ENCODE measurements at places on chromosomes 1 and 21.

- DNase-seq, result no peak
These were observed 54.7 kb downstream of the NTPCR start for GRCh38 chr1:233005156-233005555.

DNA sequence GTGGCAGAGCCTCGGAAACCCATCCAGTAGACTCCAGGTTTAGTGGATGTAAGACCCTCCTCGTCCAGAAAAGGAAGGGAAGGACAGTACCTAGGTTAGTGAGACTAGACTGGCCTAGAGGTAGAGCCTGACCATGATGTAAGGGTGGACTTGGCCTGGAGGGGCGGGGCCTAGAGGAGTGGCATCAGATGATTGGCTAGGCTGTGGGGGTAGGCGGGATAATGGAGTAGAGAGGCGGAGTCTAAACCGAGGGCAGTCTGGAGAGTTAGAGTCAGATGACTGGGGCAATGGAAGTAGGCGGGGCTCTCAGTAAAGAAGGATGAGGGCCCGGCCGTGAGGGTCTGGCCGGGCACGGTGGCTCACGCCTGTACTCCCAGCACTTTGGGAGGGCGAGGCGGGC is 70.1 kb downstream of the EPHB2 start:
- DNase-seq, result no peak

DNA sequence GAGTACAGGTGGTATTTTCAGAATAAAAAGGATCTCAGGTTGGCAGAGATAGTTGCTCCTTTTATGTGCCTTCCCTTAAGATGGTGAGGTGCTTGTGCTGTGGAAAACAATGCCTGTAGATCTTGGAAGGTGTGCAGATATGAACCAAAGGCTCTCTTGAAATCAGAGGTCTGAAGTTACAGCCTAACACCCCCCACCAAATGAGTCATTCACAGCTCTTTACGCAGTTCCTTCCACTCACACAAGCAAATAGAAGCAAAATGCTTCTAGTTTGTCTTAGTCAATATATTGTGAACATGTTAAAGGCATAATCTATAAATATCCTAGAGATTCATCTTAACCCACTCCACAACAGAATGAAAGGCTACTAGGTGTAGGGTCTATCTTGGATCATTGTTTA is 128.9 kb upstream of the NR5A2 start:
- no peak for DNase-seq

GRCh38 chr1:221933814-221934213 is 191.9 kb upstream of the DUSP10 start:
- DNase-seq, result no peak

DNA sequence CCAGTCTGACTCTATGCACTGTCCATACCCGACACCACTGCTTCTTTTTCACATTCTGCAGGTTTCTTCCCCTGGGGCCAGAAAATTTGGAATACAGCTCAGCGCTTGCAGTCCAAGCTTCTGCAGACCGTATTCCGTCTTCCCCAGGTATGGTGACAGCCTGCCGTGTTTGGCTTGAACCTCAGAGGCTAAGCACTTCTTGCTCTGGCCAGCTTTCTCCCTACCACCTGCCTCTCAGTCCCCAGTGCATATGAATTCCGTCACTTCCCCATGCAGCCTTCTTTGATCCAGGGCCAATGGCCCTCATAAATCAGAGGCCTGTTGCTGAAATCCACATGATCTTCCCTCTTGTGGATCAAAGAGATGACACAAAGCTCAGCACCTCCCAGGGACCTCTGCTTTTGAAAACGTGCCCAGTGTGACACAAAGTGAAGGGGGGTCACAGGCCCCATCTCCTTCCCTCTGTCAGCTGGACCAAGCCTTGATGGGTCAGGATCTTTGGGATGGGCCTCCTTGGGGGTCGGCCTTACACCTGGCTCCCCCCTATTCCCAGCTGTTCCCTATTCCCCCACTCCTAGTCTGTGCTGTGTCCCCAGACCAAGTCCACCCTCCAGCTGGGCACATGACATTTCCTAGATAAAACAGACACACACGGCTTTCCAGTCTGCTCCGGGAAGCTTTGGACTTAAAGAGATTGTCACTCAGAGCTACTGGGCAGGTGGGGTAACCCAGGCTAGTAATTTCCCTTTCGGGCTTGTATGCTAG is 66.6 kb downstream of the HMGB4 start:
- DNase-seq, result no peak

DNA sequence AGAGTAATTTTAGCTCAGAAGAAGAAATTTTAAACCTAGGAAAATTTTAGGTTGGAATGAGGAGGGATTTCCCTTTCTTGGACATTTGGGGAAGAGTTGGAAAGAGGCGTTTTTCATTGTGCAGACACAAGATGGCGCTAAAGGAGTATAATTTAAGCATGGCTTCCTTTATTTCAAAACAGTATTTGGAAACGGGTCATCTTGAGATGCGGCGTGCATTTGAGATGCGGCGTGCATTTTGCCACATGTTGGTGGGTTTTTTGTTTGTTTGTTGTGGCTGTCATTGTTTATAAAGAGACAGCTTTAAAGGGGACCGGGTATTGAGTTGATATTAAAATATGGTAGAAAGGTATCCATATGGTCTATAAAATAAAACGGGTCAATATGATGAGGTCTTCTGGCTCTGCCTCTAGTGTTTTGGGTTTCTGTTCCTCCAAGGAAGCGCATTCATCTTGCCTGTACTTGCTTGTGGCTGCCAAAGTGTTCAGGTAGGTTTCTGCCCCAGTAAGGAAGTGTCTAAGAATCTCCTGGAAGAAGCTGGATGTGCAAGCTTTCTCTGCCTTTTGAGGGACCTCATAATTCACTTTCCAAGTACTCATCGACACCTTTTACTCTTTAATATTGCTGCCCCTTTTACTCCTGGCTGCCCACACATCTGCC is 210.3 kb downstream of the SLC35F3 start:
- no peak for DNase-seq

DNA sequence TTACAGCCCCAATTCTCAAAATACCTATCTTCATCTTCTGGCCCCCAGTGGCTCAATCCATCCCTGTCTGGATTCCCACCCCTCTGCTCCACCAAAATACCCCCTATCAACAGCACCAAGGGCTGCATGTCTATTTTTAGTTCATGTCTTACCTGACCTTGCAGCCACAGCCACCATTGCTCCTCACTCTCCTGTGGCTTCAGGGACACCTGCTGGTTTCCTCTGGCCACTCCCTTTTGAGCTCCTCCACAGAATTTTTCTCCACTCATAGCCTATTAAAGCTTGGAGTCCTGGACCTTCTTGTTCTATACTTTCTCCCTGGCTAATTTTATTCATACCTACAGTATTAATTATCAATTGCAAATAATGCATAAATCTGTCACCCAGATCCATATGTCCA is 125.3 kb upstream of the NGF start:
- DNase-seq, result no peak

DNA sequence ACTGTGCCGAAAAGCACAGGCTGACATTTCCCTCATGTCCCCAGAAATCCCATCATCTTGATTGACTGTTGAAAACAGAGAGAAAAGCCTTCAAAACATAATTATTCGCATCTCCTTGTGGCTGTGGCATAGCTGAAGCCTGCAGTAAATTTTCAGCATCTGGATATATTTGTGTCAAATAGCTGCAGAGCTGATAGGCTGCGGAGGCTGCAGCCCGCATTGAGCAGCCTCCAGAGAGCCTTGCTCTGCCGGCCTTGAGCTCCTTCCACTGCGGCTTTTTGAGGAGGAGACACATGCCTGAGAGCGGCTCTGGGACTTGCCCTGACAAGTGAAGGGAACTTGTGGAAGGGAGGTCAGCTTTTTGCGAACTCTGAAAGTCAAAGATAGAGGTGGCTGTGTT is 144.7 kb downstream of the RYR2 start:
- no peak for DNase-seq

- DNase-seq, result no peak
These were observed 1.7 kb downstream of the AGMAT start for GRCh38 chr1:15583016-15583706.

DNA sequence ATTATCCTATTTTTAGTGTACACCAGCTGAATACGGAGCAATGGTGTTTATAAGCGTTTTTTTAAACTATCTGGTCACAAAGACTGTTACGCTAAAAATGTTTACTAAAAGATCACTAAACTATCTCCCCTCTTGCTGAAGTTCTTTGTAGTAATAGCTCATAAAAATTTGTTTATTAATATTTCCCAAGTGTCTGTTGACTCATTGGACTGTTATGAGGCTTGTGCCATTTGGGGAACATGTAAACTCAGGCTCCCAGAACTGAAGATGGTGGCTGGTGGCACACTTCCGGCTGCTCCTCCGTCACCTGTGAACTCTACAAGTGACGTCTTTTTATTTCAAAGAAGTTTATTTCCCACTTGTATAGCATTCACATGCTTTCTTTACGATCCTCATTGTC is 46.3 kb downstream of the AIDA start:
- DNase-seq, result no peak

- peak; percentile 95 for DNase-seq
These were observed 756 bp downstream of the PHGDH start for GRCh38 chr1:119712342-119713038.

GRCh38 chr1:54338464-54338863 is 67.7 kb downstream of the SSBP3 start:
- peak; percentile 53 for DNase-seq

DNA sequence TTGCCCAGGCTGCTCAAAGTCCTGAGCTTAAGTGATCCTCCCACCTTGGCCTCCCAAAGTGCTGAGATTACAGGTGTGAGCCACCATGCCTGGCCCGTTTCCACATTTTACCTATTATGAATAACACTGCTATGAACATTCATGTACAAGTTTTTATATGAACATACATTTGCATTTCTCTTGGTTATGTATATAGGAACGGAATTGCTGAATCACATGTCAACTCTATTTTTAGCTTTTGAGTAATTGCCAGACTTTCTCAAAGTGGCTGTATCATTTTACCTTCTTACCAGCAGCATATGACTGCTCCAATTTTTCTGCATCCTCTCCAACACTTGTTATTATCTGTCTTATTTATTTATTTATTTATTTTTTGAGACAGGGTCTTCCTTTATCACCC is 2.7 kb downstream of the SPATA21 start:
- no peak for DNase-seq

DNA sequence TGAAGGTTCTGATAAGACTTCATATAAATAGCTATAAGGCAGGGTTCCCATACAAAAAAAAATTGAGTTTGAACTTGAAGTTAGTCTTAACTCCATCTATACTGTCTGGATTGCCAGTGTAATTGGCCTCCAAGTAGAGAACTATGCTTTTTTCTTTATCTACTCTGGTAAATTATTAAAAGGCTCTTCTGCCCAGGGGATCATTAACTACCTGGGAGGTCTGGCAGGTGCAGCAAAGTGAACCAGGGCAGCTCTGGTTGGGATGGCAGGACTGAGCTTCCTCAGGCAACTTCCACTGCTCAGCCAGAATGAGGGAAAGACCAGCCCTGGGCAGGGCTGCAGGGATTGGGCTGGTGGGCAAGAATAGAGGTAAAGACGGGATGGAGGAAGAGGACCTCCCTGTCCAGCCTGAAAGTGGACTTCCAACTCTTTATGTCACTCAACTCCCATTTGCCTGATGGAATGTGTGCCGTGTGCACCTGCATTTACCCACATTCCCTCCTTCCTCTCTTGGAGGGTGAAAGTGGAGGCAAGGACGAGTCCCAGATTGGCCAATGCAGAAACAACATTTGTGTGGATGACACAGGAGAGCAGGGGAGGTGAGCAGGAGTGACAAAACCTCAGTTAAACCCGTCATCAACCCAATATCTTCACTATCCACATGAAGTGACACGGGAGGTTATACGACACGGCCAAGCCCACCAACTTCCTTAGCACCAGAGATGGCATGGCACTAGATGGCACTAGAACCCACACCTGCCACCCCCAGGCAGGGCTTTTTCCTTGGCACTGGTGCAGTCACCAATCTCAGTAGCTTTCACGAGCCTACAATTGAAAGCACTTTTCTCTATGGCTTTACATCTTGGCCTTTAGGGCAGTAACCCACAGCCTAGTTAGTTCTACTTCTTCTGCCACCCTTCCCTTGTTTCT is 25.2 kb downstream of the CCN1 start:
- DNase-seq, result no peak

DNA sequence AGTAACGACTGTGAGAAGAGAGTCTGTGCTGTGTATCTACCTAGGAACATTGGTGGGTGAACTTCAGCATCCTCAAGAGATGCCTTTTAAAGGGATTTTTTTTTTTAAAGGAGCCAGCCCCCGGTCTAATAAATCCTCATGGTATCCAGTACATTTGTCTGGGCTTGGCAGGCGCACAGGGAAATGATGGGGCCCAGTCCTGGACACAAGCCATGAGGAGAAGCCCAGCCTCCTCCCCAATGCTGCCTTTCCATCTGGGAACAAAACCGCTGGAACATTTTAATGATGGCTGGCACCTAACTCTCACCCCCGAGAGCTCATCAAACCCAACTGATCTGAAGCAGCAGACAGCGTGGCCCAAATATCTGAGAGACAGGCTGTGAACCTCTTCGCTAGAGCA is 64.2 kb downstream of the ACOT7 start:
- DNase-seq, result no peak

DNA sequence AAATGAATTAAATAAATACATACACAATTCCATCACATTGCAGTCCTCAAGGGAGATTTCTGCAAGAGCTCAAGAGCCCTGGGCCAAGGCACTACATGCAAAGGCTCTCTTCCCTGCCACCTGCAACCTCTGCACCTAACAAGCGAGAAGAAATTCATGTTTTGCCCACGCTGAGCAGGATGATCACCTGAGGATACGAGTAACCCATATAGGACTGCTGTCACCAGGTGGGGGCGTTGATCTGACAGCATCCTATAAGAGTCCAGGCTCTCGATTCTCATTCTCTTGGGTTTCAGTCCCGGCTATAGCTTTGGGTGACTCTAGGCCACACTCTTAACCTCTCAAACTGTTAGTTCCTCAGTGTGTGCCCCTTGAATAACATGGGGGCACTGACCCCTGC is 18.7 kb upstream of the SPOCD1 start:
- no peak for DNase-seq

DNA sequence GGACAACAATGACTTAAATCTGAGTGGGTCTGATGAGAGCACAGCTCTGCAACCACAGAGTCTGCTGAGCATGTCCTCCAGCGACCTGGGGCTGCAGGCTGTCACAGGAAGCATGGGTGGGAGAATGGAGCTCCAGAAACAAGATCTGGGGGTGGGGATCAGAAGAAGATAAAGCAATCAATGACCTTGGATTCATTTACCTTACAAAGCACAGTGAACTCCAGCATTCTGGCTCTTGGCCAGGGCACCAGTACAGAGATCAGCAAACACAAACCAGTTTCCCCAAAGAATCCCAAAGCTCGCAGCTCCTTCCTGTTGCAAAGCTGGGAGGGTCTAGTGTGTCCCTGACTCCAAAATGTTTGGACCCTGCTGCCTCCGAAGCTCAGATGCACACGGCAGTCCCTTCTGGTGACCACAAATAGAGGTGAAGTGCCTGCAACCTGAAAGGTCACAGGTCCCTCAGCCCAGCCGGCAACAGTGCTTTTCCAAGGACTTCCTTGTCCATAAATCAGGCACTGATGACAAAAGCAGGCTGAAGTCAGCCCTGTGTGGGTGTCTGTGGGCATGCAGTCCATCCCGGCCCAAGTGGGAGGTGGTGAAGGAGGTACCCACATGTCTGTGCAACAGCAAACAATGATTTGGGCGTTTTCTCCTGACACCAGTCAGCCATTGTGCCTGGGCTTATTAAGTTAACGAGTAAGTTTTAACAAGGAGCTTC is 76.1 kb downstream of the SH3BGR start:
- peak; percentile 83 for DNase-seq

All from stomach (tissue), 19 donors.